ENCODE measurements at places on chromosomes 7 and 10.

GRCh38 chr10:36254199-36254598 lies 612.1 kb upstream of the FZD8 start:
- no peak for DNase-seq

GRCh38 chr7:159010937-159011721 lies 133.5 kb downstream of the VIPR2 start:
- no peak for DNase-seq

- peak; percentile 50 for DNase-seq
Measured at GRCh38 chr7:8190119-8190895, 71.7 kb downstream of the ICA1 start.

DNA sequence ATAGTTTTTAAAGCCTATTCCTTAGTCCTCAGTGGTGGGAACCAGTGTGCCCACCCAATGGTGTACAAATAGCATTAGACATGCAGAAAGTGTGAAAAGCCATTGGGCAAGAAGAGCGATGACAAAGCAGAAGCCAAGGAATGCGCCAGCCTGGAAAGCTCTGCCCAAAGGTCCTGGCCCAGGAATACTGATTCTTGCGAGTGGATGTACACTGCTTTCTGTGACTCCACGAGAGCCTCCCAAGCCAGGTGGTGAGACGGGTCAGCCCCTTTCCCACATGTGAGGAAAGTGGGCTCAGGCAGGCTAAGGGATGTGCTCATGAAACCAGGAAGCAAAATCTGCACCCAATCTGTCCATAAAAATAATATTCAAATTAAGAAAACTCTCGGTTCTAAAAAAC lies 106.6 kb downstream of the ADCY1 start:
- DNase-seq, result no peak

DNA sequence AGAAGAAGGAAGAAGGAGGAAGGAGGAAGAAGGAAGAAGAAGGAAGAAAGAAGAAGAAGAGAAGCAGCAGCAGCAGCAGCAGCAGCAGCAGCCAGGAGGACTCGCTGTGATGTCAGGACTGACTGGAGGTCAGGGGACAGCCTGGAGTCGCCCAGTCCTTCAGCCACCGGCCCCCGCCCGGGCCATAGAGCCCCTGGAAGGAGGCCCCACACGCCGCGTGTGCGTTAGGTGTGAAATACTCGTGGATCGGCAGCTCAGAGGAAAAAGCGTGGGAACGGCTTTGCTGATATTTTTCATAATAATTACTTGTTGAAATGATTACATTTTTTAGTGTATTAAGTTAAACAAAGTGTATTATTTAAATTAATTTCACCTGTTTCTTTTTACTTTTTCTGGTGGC lies 48.4 kb downstream of the UNCX start:
- no peak for DNase-seq

DNA sequence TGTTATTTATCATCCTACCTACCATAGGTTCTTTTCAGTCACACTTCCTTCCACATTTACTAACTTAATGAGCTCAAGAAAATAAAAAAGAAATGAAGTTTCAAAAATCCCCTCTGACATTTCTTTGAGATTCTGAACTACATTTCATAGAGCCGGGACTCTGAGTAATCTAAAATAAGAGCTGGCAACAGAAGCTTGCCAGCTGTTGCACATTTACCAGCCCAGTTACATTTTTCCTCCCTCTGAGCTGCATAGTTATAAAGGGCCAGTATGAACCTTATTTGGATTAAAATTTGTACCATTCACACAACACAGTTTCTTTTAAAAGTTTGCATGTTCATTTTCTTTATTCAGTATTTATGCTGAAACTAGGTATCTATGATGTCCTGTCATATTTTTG lies 119.5 kb upstream of the CAV2 start:
- DNase-seq, result no peak

DNA sequence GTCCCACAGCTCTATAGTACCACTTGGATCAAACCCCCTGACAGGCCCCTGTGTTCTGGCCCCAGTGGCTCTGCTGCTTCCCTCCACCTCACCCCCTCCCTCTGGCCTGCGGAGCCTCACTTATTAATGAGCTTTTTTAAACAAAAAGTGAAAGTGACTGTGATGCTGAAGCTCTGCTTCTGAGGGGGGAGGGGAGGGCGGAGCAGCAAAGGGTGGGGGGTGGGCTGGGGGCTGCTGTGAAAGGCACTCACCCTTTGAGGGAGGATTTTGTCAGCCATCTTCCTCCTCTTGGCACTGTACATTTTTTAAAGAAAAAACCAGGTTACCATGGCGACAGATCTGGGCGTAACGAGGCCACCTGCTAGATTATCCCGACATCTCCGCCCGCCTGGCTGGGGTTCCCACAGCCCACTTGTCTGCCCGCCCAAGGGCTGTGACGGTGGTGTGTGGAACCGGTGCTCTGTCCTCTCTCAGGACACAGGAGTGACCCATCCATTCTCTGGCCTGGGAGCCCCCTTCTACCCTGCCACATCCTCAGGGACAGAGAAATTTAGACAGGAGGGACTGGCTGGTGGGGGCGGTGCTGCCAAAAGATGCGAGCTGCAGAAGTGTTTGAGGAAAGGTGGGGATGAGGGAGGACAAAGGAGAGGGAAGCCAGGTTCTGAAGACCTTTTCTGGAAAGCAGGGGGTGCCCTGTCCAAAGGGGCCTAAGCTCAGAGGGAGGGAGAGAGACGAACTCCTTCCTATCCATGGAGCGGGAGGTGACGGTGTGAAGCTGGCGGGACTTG lies 4.9 kb downstream of the SMARCD3 start:
- DNase-seq, result no peak

GRCh38 chr7:93055543-93056107 lies 62.2 kb downstream of the SAMD9 start:
- DNase-seq, result peak; percentile 77

- no peak for DNase-seq
Measured at GRCh38 chr7:131564640-131565039, 8.2 kb upstream of the PODXL start.

GRCh38 chr10:31602541-31603234 lies 283.7 kb downstream of the ZEB1 start:
- no peak for DNase-seq

DNA sequence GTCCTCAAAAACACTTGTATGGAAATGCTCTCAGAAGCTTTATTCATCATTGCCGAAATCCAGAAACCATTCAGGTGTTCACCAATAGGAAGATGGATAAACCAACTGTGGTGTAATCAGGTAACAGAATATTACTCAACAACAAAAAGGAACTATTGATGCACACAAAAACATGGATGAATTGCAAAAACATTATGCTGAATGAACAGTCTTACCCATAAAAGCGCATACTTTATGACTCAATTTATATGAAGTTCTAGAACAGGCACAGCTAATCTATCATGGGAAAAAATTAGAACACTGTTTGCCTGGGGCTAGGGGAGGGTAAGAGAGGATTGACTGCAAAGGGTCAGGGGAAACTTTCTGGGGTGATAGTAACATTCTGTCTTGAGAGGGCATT lies 26.9 kb upstream of the GSAP start:
- no peak for DNase-seq

DNA sequence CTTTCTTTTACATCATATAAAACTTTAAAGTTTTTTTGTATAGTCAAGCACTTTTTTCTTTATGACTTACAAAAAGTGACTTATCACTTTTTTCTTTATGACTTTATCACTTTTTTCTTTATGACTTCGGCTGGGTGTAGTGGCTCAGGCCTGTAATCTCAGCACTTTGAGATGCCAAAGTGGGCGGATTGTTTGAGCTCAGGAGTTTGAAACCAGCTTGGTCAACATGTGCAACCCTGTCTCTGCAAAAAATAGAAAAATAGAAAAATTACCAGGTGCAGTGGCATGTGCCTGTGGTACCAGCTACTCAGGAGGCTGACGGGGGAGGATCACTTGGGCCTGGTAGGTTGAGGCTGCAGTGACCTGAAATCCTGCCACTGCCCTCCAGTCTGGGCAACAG lies 108.8 kb upstream of the CSTF2T start:
- DNase-seq, result no peak

DNA sequence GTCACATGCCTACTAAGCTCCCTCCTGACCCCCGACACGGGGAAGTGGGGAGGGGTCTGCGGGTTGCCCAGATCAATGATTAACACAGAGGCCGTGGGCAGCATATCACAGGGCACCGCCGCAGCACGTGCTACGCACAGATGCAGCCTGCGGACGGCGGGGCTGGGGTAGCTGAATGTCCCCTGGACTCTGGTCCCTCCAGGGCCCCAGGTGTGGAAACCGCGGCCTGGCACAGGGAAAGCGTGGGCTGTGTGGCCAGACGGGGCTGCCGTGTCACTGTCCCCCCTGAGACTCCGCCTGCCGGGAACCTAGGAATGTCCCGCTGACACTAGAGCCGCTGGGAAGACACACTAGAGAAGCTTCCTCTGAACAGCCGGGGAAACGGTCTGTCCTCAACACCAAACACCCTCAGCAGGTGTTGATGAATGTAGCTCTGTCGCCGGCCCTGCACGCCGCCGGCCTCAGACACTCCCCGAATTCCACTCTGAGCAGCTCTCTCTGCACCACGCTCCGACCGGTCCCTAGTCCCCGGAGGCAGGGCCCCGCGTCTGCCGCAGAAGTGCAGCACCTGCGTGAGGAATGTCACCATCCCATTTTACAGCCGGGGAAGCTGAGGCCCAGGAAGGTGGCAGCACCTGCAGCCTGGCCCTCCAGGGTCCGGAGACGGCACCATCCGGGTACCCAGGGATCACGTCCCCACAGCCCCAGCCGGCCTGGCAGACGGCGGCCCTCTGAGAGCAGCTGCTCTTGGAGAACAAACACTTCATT lies 33.4 kb upstream of the PDGFA start:
- no peak for DNase-seq

DNA sequence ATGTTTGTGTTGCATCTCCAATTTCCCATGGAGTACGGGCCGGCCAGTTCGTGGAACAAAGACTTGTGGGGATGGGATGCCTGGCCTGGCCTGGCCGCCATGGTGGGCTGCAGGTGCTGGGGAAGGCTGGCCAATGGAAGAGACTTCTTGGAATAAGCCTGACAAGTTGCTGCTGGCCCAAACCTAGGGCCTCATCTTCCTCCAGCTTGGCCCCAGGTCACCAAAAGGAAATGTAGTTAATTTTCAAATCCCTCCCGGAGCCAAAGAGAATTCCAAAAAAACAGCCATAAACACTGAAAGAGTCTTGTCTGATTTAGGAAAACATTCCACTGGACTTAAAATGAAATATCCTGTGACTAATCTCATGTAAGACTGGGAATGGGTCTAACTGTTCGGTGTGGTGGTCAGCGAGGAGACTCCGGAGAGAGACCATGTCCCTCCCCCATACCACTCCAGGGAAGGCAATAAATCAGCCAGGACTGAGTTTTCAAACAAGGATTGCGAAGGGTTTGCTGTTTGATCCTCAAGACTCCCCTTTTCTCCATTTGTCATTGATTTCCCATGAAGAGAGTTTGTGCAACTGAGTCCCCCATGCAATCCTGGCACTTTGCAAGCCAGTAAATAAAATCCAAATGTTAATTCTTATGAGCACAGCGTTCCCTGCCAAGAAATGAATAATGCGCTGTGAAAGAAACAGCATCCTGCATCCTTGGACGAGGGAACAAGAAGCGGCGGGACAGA lies 128.7 kb upstream of the HABP2 start:
- no peak for DNase-seq
